Fibroblast of upper back skin (primary cell): ENCODE measurements at places on chromosomes 1 and 21.

DNA sequence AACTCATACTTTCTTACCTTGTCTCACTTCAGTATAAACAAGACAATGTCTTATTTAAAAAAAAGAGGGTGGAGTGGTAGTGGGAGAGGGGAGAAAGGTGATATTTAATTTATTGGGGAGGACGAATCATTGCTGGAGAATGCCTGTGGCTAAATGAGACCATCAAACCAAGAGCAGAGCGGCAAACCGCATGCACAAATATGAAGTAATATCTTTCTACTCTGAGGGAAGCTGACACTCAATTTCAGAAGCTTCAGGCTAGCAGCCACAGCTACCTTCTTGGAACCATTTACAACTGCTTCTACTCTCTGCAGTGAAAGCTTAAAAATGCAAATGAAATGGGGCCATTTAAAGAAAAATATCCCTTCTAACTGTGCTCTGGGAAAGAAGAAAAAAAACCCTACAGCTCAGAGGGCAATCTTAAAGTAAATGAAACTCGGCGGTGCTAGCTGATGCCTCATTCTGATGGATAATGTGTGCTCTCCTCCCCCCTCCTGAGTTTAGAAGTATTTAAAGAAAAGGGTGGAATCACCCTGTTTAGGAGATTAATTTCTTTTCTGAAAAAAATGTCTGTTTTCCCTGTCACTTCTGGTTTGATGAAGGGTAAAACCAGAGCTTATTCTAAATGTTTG lies 178.2 kb upstream of the CAMK1G start:
- DNase-seq, result peak; percentile 90

DNA sequence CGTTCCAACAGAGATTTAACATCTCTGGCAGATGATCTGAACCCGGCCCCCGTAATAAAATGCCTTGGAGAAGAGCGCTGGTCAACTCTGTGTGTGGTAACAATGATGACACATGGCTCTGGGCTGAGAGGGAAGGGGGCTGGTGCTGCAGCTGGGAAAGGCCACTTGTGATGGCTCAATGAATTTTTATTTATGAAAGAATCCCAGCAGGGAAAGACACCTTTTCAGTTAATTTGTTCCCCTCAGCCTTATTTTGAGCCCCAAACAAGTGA lies 59.4 kb downstream of the SYT6 start:
- DNase-seq, result peak; percentile 75

DNA sequence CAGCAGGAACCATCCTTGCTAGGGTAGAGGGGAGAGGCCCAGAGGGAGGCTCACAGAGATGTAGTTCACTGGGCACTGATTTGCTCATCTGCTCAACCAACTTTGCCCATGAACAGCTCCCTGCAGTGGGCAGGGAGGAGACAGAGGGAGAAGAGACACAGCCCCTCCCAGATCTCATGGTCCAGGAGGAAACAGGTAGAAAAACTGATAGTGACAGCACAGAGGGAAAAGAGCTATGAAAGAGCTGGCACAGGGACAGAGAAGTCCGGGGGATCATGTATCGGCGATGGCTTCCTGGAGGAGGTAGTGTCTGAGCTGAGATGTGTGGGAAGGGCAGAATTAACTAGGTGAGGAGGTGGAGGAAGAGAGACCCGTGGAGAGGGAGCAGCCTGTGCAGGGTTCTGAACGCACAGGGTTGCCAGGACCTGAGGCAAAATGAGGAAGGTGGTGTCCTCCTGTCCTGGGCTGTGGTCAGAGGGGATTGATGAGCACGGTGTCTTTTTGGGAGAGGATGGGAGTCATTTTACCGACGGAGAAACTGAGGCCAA lies 85.9 kb downstream of the PTPRU start:
- DNase-seq, result no peak

DNA sequence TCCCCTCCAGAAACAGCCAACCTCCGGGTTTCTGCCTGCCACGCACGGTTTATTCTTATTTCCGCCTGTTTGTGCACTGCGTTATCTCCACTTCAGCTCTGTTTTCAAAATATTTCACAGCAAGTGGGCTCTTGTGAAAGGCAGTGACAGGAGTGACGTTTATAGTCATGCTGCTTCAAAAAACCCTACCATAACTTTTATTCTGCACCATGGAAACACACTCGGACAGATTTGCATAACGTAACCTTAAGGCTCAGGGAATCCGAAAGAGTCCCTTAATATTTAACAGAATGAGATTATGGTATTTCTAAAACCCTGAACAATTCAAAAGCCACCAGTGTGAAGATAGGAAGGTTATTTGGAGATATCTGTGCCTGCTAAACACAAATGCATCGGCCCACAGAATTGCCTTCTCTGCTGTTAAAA lies 782 bp upstream of the SDE2 start:
- DNase-seq, result peak; percentile 7

- DNase-seq, result peak; percentile 11
Observed at GRCh38 chr1:165659581-165659895, 28.5 kb downstream of the MGST3 start.

GRCh38 chr1:167805041-167805556 lies 83.3 kb downstream of the MPZL1 start:
- DNase-seq, result no peak

DNA sequence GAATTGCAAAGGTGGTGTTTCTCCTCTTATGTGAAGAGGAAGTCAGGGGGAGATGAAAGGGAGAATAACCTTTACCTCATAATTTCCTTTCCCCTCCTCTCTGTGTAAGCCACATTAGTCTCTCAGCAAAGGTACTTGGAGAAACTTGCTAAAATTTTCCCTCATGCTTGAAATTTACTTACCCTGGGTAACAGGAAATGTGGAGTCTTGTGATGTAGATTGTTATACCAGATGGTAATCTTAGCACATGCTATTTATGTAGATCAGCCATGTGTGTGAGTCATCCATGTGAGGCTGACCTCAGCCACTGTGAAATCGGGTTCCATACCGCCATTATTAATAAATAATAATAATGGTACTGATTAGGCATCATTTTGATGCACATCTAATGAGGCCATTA lies 128.4 kb downstream of the TGFB2 start:
- peak; percentile 73 for DNase-seq

DNA sequence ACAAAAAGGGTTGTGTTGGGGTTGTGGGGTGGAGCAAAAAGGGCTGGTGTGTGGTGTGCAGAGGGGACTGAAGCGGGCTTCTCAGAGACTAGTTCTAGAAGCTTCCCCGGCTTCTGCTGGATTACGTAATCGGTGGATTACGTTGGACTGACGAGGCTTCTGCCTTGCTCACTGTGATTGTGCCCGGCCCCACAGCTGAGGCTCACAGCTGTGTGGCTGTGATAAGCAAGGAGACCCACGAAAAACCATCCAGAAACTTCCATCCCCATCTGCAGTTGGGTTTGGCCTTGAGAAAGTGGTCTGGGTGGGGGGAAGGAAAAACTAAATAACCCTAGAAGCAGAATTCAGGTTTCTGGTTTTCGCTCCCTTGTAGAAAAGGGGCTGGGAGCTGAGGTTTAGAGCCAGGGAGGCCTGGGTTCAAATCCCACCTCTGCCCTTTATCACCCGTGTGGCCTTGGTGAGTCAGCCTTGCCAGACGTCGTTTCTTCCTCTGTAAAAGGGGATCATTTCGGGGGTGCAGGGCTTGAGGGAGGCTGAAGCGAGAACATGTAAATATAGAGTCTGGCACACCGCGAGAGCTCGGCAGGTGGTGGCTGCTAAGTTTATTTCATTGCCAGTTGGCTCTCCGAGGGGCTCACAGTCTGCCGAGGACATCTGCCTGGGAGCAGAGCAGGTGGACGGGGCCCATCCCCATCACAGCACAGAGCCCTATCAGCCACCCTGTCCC lies 30.4 kb upstream of the DISP3 start:
- DNase-seq, result no peak

- no peak for DNase-seq
Observed at GRCh38 chr1:66350001-66350547, 183.9 kb upstream of the SGIP1 start.

GRCh38 chr1:1623181-1623630 lies 7.9 kb downstream of the MIB2 start:
- no peak for DNase-seq

DNA sequence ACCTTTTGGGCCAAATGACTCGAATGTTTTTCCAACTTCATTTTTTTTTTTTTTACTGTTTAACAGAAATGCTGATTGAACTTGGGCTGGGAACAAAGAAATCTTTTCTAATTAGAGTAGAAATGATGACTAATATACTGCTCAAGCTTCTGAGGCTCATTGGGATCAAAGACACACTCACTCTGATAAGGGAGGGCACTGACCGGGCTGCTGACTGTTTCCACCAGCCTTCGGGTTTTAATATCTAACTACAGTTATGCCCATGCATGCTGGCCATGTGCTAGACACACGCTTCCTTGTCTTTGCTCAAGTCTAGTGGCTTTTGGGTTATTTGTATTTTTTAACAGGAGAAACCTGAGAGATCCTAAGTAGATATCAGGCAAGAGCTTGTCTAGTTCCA lies 16.8 kb downstream of the ZBTB18 start:
- DNase-seq, result no peak

DNA sequence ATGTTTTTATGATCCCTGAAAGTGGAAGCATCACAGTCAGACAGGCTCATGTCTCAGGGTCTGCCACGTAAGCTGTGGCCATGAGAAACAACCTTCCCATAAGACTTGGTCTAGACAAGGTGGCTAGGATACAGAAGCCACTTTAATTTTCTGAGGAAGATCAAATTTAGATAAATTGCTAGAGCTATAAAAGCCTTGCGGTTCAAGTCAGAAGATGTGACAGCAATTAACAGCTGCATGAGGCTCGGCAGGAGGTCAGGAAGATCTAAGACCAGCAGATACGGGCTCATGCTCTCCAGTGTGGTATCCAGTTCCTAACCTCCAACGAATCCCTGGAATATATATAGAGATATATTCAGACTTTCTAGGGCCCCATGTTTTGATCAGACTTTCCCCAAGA lies 577.1 kb downstream of the PLPP3 start:
- no peak for DNase-seq

GRCh38 chr1:93730621-93731020 lies 49.0 kb upstream of the BCAR3 start:
- DNase-seq, result no peak

DNA sequence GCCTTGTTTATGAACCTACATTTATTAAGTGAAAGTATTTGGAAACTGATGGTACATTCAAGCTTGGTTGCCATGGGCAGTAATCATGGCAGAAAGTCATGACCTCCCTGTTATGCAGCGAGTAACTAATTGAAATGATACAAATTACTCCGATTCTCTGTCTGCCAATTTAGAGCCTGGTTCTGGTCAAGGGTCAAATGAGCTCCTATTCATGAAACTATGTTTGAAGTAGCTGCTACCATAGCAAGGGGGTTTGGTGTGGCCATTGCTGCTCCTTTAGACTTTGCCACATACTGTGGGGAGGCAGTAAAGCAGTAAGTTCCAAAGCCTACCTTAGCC lies 187.2 kb upstream of the FOXD3 start:
- no peak for DNase-seq

- DNase-seq, result no peak
Observed at GRCh38 chr1:234956821-234957329, 171.8 kb downstream of the TOMM20 start.

DNA sequence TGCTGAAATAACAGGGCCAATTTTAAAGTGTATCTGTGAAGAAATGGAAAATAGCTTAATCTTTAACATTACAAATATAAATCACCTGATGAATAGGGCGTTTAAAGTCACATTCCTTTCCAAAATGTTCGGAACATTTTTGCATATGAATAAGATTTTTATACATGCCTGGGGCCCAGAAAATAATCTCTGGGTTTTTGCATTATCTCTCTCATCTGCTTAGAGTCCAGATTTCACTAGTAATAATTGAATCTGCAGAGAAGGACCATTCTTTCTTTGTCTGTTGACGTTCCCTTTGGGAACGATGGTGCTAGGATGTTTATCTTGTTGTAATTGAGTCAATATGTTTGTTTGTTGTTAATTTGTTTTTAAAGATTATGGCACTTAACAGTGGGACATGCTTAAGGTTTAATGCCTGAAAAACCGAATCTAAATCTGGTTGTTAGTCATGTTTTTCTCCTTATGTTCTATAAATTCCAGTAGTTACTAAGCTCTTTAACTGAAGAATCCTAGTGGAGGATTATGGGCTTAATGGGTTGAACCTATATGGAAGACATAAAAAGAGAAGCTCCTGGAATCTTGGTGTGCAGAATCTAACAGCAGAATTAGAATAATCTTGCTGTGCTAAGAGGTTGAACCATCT lies 140.6 kb downstream of the VPS13D start:
- no peak for DNase-seq

DNA sequence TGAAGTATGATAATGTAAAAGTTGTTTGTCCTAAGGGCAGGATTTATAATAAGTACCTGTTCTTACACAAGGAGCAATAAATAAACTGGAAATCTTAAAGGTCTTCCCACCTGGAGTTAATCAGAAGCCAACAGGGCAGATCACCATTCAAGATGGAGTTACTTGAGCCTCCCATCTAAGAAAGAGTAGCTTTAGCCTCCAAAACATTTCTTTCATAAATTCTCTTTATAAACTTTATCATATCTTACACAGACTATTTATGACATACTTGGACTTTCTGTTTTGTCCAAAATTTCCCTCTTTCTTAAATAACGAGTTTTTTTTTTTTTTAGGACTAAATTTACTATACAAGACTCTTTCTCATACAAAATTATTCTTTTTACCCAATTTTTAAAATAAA lies 18.5 kb downstream of the OR2T1 start:
- DNase-seq, result no peak

DNA sequence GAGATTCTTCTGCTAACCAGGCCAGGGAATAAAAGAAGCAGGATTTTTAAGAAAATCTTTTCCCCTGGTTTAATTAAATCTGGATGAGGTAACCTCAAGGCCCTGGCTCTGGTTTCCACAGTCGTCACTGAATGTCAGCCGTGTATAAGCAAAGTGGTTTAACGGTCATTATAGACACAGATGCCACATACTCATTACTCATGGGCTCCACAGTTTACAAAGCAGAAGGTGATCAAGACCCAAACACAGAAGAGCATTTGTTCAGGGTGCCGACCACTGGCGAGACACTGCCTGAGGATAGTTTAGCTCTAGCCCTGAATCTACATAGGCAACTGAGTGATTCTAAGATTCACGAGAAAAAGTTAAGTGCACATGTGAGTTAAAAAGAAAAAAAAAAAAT lies 27.8 kb upstream of the RAP1GAP start:
- DNase-seq, result no peak

DNA sequence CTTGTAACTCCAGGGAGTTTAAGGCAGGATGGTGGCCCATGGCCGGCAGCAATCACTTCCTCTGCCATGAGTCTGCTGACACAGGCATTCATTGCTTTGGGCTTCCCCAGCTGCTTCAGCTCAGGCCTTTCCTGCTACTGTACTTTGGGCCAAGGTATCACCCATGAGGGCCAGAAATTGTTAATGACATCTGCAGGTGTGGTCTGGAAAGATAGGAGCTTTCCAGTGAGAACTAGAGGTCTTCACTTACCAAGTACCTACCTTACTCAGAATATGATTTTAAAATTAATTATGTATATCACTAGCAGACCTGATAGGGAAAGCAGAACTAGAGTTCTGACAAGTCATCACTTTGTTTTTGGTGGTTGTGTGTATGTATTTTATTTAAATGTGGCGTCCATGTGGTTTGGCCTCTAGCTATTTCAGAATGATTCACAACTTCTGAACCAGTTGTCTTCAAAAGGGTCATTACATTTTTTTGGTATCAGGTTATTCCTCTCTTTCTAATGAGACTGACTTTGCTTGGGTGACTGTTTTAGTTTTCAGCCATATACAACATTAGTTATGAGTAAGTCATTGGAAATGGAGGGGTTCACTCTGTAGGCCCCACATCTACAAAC lies 2.7 kb downstream of the RGL1 start:
- peak; percentile 83 for DNase-seq
